ENCODE measurements at places on chromosomes 3 and 15. TPM values are rescaled to one million over a fixed set of nuclear protein-coding genes. Genes with fewer than 3 reads are reported as not detected.

The CCDC39 gene
- total RNA-seq: not detected

The TUSC7 gene
- not detected for total RNA-seq

The ANKRD63 gene
- total RNA-seq: not detected

The MST1R gene
- total RNA-seq: 0.50 TPM

The EAF2 gene
- total RNA-seq: 1.5 TPM

The ITIH1 gene
- not detected for total RNA-seq

The FBXW12 gene
- total RNA-seq: not detected

The DUOX2 gene
- total RNA-seq: not detected

The OSBPL10 gene
- 8.2 TPM for total RNA-seq

The CEP63 gene
- total RNA-seq: 17.4 TPM

The SLC12A1 gene
- total RNA-seq: not detected

The LPCAT4 gene
- total RNA-seq: 10.8 TPM

The MME gene
- 154 TPM for total RNA-seq

The IQCF5 gene
- total RNA-seq: not detected

The TRIM71 gene
- total RNA-seq: not detected

The STARD9 gene
- 2.2 TPM for total RNA-seq

The PRSS50 gene
- total RNA-seq: not detected

The GRM2 gene
- under 0.01 TPM for total RNA-seq

The SEMA5B gene
- not detected for total RNA-seq

The GOLGA6L4 gene
- total RNA-seq: 0.59 TPM

The ACAN gene
- total RNA-seq: under 0.01 TPM

The PIGBOS1 gene
- total RNA-seq: 6.6 TPM

The TTLL13 gene
- total RNA-seq: not detected

The POU1F1 gene
- not detected for total RNA-seq

The WDR76 gene
- total RNA-seq: 27.9 TPM

The GREM1 gene
- total RNA-seq: 26.1 TPM

The DNAJA4 gene
- total RNA-seq: 2.0 TPM

The PAK6 gene
- 3.5 TPM for total RNA-seq

The ZDHHC23 gene
- total RNA-seq: 0.17 TPM

The ADPRH gene
- total RNA-seq: 2.0 TPM

The GABRR3 gene
- not detected for total RNA-seq

The TIPIN gene
- 15.6 TPM for total RNA-seq

The SOX2 gene
- total RNA-seq: not detected

The GOLGA8J gene
- not detected for total RNA-seq

The PPARG gene
- total RNA-seq: 41.9 TPM

The WDR72 gene
- under 0.01 TPM for total RNA-seq

The RAB6B gene
- 0.34 TPM for total RNA-seq

The CNTN3 gene
- 0.84 TPM for total RNA-seq

The OIP5 gene
- total RNA-seq: 21.3 TPM

The PATL2 gene
- not detected for total RNA-seq

The GOLGA8T gene
- not detected for total RNA-seq

The INKA1 gene
- total RNA-seq: 2.5 TPM

The GOLGA6A gene
- total RNA-seq: not detected

The LMAN1L gene
- not detected for total RNA-seq

The TAGLN3 gene
- total RNA-seq: 1.0 TPM

The CCDC33 gene
- under 0.01 TPM for total RNA-seq

The PCLAF gene
- 44.2 TPM for total RNA-seq

The PEAK1 gene
- 12.5 TPM for total RNA-seq

The ANKUB1 gene
- not detected for total RNA-seq

The PLSCR2 gene
- total RNA-seq: not detected

The AGTR1 gene
- 2.8 TPM for total RNA-seq

The SLC22A13 gene
- not detected for total RNA-seq

The UPK1B gene
- total RNA-seq: not detected

The SLC9C1 gene
- not detected for total RNA-seq

The RASL12 gene
- 8.5 TPM for total RNA-seq

The SLC28A2 gene
- not detected for total RNA-seq

The VPS33B gene
- total RNA-seq: 11.3 TPM
